ENCODE measurements at places on chromosomes 5 and 9.

- no peak for DNase-seq
Measured at GRCh38 chr5:80866371-80866770, 93.8 kb upstream of the RASGRF2 start.

- DNase-seq: no peak
Measured at GRCh38 chr9:108967916-108968315, 33.7 kb downstream of the ABITRAM start.

DNA sequence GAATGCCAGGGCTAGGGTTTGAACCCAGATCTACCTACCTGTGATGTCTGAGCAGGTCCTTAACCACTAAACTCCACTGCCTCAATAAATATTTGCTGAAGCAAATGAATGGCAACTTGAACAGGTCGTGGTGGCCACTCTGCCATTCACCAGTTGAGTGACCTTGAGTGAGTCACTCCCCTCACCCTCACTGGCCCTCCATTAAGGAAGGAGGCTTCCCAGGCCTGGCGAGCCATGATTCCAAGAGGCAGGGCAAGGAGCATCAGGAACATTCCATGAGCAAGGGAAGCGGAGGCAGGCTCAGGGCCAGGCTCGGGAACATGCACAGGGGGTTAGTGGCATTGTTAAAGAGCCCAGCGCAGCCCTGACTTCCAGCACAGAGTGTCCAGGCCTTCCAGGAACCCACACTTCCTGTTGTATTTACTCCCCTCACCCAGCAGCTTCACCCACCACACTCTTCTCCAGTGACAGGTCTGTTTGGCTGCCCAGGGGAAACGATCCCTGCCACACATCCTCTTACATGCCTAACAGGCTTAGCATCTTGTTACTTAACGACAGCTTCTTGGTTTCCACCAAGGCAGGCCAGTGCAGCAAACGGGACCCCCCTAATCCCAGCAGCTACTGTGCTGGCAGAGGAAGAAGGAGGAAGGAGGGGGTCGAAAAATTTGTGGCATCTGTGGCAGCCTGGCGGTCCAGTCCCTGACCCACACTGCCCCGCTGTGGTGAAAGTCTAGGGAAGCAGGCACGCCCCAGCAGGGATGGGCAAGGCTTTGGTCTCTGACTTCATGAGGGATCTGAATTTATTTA is 43.7 kb upstream of the TTC1 start:
- DNase-seq: no peak

- DNase-seq: no peak
Measured at GRCh38 chr5:72157625-72157962, 50.3 kb downstream of the MAP1B start.

- DNase-seq: no peak
Measured at GRCh38 chr5:142540922-142541422, 144.9 kb downstream of the FGF1 start.

GRCh38 chr5:170360709-170361108 is 28.5 kb downstream of the KCNMB1 start:
- DNase-seq: no peak

DNA sequence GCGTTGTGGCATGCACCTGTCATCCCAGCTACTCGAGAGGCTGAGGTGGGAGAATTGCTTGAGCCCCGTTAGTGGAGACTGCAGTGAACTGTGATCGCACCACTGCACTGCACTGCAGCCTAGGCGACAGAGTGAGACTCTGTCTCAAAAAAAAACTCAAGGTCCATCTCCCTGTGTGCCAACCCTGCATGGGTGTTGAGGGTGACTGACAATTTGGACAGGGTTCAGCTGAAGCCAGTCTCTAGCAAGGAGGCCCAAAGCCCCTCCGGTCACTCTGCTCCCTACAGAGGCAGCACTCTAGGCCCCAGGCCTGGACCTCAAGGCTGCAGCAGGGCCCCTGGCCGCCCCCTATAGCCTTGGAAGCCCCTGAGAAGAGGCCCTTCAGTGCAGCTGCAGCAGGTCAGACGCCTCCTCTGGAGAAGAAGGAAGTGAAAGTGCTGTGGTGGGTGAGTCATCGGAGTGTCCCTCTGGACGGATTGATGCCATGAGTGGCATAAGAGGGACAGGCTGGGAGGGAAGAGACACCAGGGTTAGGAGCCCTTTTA is 39.2 kb upstream of the NEK6 start:
- DNase-seq: no peak

- DNase-seq: no peak
Measured at GRCh38 chr9:129176701-129177442, 1.2 kb downstream of the IER5L start.

GRCh38 chr9:7578951-7579350 is 220.6 kb downstream of the DMAC1 start:
- no peak for DNase-seq

DNA sequence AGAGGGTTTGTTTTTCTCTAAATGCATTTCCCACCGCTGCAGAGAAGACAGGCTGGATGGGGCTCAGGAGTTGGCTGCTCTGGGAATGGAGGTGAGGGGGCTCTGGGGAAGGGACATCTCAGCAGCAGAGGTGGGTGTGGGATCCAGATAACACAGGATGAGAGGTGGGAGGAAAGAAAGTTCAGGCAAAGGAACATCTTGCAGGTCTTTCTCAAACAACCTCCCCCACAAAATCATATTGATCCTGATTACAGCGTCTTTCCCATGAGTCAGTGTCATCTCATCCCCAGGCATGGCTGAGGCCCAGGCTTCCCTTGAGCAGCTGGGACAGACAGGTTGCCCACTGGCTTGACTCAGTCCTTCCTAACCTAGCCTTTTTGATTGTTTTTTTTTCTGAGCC is 11.3 kb upstream of the ACSL6 start:
- DNase-seq: no peak

- no peak for DNase-seq
Measured at GRCh38 chr9:71909887-71910649, 925 bp downstream of the ABHD17B start.

DNA sequence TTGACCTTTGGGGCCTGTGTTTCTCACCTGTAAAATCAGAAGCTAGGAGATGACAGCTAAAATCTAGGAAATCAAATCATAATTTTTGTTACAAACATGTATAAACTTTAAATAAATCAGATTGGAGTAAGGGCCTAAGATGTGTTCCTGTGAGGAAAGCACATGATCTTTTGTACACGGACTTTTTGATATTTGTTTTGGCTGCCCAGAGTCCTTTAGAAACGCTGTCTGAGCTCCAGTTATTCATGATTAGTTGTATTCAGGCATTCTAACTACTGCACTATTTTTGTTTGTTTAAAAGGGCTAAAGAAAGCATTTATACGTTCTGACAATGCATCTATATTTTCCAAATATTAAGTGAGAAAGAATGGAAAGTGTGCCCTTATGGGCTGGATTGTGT is 94.8 kb downstream of the HCN1 start:
- DNase-seq: no peak

GRCh38 chr9:7452378-7452777 is 347.2 kb downstream of the DMAC1 start:
- no peak for DNase-seq

DNA sequence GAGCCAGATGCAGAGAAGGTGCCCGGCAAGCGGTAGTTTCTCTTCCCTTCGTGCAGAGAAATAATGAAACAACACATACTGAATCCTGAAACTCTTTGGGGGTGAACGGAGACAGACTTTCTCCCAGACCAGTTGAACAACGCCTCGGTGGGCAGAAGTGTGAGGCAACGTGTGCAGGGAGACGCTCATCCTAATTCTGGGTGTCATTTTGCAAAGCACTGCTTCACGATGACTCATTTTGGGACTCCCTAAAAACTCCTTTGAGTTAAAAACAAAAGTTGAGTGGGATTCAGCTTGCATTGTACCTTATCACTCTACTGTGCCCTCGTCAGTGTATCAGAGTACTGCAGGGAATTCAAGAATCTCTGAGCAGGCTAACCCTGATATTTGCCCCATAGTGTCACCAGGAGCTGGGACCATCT is 3.5 kb upstream of the NEK6 start:
- no peak for DNase-seq

GRCh38 chr9:76525196-76525595 is 66.2 kb downstream of the GCNT1 start:
- DNase-seq: no peak

- DNase-seq: no peak
Measured at GRCh38 chr5:3343911-3344310, 251.7 kb upstream of the IRX1 start.

DNA sequence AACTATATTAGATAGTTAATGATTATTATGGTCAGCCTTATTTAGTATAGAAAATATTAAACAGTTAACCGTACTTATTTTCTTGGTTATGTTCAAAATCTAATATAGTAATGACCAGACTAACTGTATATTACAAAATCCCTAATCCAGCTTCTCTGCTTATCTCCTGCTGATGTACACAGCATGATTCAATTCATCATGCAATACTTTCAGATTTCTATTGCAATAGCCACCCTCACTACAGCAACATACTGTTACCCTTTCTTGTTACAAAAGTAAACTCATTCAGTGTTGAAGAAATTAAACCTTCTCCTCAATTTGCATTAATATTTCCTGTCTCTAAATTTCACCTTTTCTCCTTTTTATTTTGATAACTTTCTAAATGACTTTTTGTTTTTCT is 1375.0 kb upstream of the NUDT12 start:
- DNase-seq: no peak

DNA sequence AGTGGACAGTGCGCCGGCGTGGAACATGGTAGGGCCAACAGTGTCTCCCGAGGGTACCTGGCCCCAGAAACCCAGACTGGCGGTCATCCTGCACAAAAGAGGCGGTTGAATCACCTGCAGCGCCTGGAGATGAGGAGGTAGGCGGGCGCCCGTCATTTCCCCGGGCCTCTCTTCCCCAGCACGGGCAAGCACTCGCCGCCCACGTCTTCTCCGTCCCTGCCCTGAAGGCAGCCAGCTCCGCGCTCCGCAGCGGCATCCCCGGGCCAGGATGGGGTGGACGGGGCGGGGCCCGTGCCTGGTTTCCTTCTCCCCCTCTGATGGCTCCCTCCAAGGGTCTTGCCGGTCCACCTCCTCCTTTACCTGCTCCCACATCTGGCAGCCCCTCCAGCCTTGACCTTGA is 27.1 kb upstream of the N4BP3 start:
- DNase-seq: no peak

- DNase-seq: no peak
Measured at GRCh38 chr9:111413996-111414395, 70.2 kb downstream of the ECPAS start.

DNA sequence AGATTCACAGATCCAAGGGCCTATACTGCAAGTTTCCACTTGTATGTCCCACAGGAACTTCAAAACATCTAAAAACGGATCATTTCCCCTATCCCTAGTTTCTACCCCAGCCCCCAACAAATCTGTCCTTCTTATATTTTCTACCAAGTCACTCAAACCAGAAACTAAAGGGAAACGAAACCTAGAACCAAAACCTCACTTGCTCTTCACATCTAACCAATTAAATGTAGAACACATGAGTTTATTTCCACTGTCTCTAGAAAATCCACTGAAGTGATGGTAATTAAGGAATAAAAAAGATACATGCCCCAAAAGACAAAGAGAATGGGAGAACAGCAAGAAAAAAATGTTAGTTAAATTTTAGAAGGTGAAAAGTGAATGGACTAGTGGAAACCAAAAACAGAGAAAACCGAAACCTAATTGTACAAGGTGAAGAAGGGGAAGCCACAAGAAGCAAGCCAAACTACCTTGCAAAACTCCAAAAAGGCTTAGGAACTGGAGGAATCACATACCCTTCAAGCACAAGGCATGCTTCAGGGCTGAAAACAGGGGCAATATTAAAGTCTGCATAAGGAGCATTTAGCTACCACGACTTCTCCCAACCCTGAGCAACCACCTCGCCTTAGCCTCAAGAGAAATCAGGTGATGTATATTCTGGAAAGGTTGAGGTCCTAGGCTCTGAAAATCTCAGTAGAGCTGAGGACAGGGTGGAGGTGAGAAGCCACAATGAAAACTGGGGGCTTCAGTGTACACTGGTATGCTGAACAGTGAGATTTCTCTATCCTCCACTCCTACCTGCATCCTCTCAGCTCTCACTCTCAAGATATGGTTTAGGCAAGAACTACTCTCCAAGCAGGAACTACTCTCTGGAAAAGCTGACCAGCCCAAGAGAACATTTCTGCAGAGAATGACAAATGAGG is 11.1 kb downstream of the SMU1 start:
- no peak for DNase-seq

Data from NCI-H1417 treated with DMSO at 0.1 percent for 48 hours (cell line).